Right cardiac atrium (tissue), 5 donors: ENCODE measurements at places on chromosomes 7 and 10. TPM values are rescaled to one million over a fixed set of nuclear protein-coding genes. Genes with fewer than 3 reads are reported as not detected.

DNA sequence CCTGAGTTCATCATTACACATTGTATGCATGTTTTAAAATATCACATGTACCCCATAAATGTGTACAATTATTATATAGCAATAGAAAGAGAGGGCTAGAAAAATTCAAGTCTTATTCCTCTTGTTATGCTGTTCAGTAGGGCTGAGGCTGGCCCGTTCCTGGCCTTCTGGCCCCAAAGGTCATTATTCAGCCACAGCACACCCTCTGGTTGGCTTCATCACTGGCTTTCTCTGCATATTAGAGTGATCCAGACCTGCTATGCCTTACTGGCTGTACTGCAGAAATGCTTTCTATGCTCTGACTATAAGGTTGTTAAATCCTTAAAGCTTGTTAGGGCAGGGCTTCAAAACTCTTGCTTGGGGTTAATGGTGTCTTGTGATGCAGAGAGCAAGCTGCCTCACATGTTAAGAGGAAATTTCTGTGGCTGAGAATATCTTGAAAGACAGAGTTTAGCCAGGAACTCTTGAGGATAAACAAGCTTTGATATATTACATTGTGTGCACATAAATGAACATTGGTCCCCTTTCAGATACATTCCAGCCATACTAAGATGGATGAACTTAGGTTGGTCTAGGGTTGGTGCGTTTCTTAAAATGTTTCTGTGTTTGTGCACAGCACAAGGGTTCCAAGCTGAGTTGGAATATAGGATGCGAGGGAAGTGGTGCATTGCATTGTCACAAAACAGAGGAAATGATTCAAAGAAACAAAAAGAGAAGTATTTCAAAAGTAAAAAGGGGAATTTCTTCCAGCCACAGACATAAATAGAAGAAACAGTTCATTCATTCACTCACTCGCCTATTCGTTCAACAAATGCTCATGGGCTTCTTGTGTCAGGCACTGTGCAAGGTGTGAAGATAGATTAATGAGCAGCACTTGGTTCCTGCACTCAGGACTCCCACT is 61.6 kb upstream of the WDR11 start:
- DNase-seq = no peak

DNA sequence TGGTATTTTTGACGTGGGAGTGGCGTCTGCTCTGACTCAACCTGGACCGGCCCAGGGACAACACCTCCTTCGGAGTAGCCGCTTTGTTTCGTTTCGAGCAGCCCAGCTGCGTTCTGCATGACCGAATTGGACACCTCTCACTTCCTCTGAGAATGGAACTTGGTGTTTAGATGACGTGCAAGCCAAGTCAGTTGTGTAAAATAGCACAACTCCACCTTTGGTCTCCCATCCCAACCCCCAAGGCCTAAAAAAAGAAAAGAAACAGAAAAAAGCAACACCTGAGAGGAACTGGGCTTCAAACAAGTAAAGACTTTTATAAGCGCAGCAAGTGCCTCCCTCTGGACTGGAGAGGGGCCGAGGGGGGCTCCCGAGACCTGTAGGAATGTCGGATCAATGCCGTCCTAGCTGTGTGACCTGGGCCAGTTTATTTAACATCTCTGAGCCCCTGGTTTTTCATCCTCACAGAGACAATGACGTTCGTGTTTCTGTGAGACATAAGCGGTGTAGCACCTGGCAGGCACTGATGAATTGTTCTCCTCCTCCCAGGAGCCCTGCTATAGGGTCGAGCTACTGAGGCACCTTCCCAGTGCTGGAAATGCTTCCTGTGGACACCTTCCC is 52.0 kb upstream of the SMNDC1 start:
- no peak for DNase-seq

- no peak for DNase-seq
Measured at GRCh38 chr7:23230641-23231101, 15.9 kb upstream of the GPNMB start.

SERPINE1 gene
- total RNA-seq = 1.2 TPM

ZNF804B gene
- total RNA-seq = 0.18 TPM

GRCh38 chr10:116324951-116325635 is 845 bp downstream of the CCDC172 start:
- peak; percentile 22 for DNase-seq

DNA sequence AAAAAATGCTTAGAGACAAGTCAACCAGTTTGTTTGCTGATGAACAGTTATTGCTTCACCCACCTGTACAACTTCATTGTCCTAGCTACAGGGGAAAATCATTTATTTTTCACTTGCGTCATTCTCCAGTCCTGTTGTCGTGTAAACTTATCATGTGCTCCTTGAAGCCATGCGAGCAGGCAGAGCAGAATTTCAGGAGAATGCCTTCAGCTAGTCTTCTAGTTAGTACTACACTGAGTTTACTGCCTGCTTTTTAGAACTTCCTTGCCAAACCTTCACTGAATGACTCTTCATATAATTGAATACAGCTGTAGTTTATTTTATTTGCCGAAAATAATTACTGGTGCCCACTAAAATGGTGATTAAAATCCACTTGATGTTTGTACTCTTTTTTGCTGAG is 15.6 kb downstream of the RPA3 start:
- no peak for DNase-seq

TMEM130 gene
- total RNA-seq = not detected

DNA sequence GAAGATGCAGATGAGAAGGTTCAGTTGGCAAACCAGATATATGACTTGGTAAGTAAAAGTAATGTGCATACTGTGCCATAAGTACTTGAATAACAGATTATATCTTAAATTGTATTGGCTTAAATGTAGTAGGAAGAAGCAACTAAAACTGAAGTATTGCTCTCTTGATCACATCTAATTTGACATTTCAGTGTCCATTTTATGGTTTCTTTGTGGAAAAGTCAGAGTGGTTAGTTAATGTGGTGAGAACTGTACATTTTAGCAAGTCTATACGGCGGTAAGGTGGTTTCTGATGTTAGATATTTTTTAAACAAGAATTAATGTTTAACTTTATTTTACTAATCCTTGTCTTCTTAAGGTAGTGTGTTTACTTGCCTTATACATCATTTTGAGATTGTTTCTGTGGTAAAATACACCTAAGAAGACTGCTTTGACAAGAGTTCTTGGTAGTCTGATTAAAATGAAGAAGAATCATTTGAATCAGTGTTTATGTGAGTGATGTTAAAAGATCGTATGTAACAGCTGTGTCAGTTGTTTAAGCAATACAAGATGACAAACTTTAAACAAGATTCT is 5.1 kb downstream of the ING3 start:
- DNase-seq = no peak

GRCh38 chr7:80622541-80622940 is 15.9 kb upstream of the CD36 start:
- no peak for DNase-seq
